ENCODE measurements at places on chromosomes 11 and 22. TPM values are rescaled to one million over a fixed set of nuclear protein-coding genes. Genes with fewer than 3 reads are reported as not detected.

- peak within 1 kb of the TSS; percentile 60 for H3K27ac ChIP-seq
- no peaks in the 10 kb centered on the region for H3K36me3 ChIP-seq
- no peaks in the 10 kb centered on the region for H3K4me1 ChIP-seq
- H3K4me3 ChIP-seq, result peak within 1 kb of the TSS; percentile 63
- DNase-seq, result peak; percentile 38
Measured at GRCh38 chr22:30694640-30695350, at the start of gene OSBP2. TSS of gene OSBP2 (plus strand) at chr22:30694874. CDS start at chr22:30694910, 36 bp downstream.

GRCh38 chr11:125935618-125936199 lies 10.1 kb upstream of the VSIG10L2 start:
- no peak for DNase-seq
- H3K27me3 ChIP-seq, result peaks cover 9% of the 10 kb centered on the region
- no peak overlapping the region for H3K27ac ChIP-seq
- no peaks in the 10 kb centered on the region for H3K36me3 ChIP-seq
- no peak overlapping the region for H3K4me3 ChIP-seq

- no peaks in the 10 kb centered on the region for H3K36me3 ChIP-seq
- H3K27me3 ChIP-seq, result peaks cover 3% of the 10 kb centered on the region
- peak within 1 kb of the TSS; percentile 34 for H3K27ac ChIP-seq
- peaks cover 46% of the 10 kb centered on the region for H3K4me1 ChIP-seq
- no peak for DNase-seq
Measured at GRCh38 chr22:30245985-30246813, at the start of gene LIF. TSS of gene LIF (minus strand) at chr22:30246759. CDS start at chr22:30246695, 64 bp downstream.

GRCh38 chr11:13761716-13762115 lies 93.2 kb downstream of the FAR1 start:
- H3K4me1 ChIP-seq, result no peaks in the 10 kb centered on the region
- H3K27me3 ChIP-seq, result no peaks in the 10 kb centered on the region
- no peak for DNase-seq
- no peak overlapping the region for H3K4me3 ChIP-seq
- H3K27ac ChIP-seq, result no peak overlapping the region

GRCh38 chr22:20319041-20319744 lies 667 bp downstream of the DGCR6L start:
- H3K4me1 ChIP-seq, result peaks cover 28% of the 10 kb centered on the region
- H3K4me3 ChIP-seq, result peak overlapping the region; percentile 89

DNA sequence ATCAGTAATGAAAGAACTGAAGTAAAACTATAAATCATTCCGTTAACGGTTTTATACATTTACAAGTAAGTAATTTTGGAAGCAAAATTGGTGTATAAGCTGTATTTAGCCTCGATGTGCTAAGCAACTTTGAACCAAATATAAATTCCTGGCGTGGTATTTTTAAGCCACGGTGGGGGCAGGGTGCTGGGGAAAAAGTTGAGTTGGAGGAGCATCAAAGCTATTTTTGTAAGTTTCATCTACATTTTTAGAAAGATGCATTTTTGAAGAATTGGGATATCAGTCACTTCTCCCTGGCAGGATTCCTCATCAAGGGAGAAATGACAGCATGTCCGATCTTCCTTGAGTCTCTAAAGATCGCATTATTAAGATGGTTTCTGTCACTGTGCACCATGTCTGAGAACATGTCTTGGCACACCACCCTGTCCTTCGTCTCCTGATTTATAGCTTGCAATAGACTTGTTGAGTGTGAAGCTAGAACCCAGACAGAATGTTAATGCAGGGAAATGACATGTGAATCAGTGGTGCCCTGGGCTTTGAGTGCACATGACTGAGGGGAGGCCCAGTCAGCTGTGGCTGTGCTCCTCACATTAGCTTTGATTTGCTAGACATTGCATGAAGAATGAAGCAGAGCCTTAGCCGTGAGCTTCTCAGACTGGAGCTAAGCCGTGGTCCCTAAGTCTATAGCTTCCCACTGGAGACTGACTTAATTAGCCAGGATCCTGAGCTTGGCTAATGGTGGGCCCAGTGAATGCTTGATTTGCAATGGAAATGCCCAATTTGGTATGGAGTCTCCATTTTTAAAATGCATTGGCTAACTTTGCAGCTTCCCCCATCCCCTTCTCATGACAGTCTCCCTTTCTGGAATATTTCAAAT lies 127.0 kb downstream of the COMMD9 start:
- no peak overlapping the region for H3K4me3 ChIP-seq
- H3K36me3 ChIP-seq, result no peaks in the 10 kb centered on the region
- no peak for DNase-seq
- no peak overlapping the region for H3K27ac ChIP-seq
- H3K4me1 ChIP-seq, result peaks cover 30% of the 10 kb centered on the region

DNA sequence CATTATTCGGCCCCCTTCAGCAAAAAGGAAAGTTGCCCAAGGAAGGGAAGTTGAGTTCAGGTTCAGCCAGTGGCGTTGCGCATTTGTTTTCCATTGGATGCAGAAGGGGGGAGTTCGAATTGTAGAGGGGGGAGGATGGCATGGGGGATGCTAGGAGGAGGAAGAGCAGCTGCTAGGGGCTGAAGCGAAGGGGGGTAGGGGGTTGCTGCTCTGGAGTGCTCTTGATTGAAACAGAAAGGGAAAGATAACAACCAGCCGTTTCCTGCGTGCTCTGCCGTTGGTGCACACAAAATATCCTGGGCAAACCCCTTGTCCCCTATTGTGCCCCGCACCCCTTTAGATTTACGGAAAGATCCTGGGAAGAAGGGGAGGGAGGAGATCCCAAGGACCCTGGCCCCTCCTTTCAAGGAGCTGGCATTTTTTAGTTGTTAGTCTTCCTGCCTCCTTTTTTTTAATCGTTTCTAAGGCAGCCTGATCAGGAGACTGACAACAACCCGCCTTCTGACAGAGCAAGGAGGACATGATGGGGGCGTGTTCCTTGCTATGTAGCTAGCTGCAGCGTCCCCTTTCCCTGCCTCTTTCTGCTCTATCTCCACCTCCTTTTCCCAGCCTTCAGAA lies 2.1 kb downstream of the KMT2A start:
- H3K4me3 ChIP-seq, result peak overlapping the region; percentile 98
- H3K27me3 ChIP-seq, result no peaks in the 10 kb centered on the region
- peaks cover 71% of the 10 kb centered on the region for H3K4me1 ChIP-seq
- peak; percentile 17 for DNase-seq
- peak overlapping the region; percentile 94 for H3K27ac ChIP-seq

GRCh38 chr22:48310289-48310688 lies 1517.4 kb downstream of the BRD1 start:
- peaks cover 17% of the 10 kb centered on the region for H3K27me3 ChIP-seq
- H3K36me3 ChIP-seq, result no peaks in the 10 kb centered on the region
- H3K27ac ChIP-seq, result no peak overlapping the region
- DNase-seq, result no peak
- H3K4me3 ChIP-seq, result no peak overlapping the region

- DNase-seq, result no peak
- no peak overlapping the region for H3K4me3 ChIP-seq
- no peaks in the 10 kb centered on the region for H3K36me3 ChIP-seq
Measured at GRCh38 chr11:92762121-92762540, 207.3 kb upstream of the MTNR1B start.

GRCh38 chr11:4482445-4482844 lies at the start of gene OR52K1:
TSS of gene OR52K1 (plus strand) at chr11:4482646. CDS start at chr11:4488901, 6,255 bp downstream.
- no peaks in the 10 kb centered on the region for H3K36me3 ChIP-seq
- no peaks in the 10 kb centered on the region for H3K27me3 ChIP-seq

GRCh38 chr11:133778161-133778560 lies 67.2 kb downstream of the SPATA19 start:
- H3K4me1 ChIP-seq, result no peaks in the 10 kb centered on the region
- H3K27ac ChIP-seq, result no peak overlapping the region
- H3K4me3 ChIP-seq, result no peak overlapping the region
- peaks cover 28% of the 10 kb centered on the region for H3K27me3 ChIP-seq

DNA sequence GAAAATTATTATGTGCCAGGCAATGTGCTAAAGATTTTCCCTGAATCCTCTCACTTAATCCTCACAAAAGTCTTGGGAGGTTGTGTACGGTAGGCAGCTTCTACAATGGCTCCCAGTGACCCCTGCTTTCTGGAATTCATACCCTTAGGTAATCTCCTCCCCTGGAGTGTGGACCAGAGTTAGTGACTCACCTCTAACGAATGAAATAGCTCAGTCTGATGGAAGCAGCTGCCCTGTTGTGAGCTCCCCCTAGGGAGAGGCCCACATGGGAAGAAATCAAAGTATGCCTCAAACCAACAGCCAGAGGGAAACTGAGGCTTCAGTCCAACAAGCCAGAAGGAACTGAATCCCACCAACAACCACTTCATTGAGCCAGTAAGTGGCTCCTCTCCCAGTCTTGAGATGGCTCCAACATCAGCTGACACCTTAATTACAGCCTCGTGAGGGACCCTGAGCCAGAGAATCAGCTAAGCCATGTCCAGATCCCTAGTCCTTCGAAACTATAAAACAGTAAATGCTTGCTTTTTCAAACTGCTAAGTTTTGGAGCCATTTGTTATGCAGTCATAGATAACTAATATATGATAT lies 98.9 kb upstream of the ISX start:
- DNase-seq, result no peak
- H3K27ac ChIP-seq, result no peak overlapping the region
- no peak overlapping the region for H3K4me3 ChIP-seq
- no peaks in the 10 kb centered on the region for H3K36me3 ChIP-seq
- H3K27me3 ChIP-seq, result no peaks in the 10 kb centered on the region

DNA sequence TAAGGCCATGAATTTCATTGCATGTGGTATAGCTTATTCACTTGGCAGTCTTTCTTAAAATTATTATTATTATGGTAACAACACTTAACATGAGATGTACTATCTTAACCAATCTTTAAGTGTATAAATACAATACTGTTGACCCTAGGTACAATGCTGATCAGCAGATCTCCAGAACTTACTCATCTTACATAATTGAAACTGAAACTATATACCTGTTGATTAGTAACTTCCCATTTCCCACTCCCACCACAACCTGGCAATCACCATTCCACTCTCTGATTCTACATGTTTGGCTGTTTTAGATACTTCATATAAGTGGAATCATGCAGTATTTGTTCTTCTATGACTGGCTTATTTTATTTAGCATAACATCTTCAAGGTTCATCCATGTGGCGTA lies 150.2 kb upstream of the POU2AF2 start:
- H3K4me1 ChIP-seq, result no peaks in the 10 kb centered on the region
- no peak overlapping the region for H3K4me3 ChIP-seq
- H3K27ac ChIP-seq, result no peak overlapping the region
- DNase-seq, result no peak
- no peaks in the 10 kb centered on the region for H3K27me3 ChIP-seq

GRCh38 chr11:126232683-126233082 lies 21.1 kb downstream of the FAM118B start:
- H3K4me1 ChIP-seq, result peaks cover 29% of the 10 kb centered on the region
- H3K4me3 ChIP-seq, result no peak overlapping the region
- H3K27ac ChIP-seq, result peak overlapping the region; percentile 36
- H3K36me3 ChIP-seq, result peaks cover 19% of the 10 kb centered on the region
- no peak for DNase-seq

- no peak for DNase-seq
- H3K4me1 ChIP-seq, result peaks cover 11% of the 10 kb centered on the region
- no peaks in the 10 kb centered on the region for H3K27me3 ChIP-seq
- H3K4me3 ChIP-seq, result no peak overlapping the region
- H3K27ac ChIP-seq, result no peak overlapping the region
- H3K36me3 ChIP-seq, result no peaks in the 10 kb centered on the region
Measured at GRCh38 chr22:37734964-37735451, 38.2 kb downstream of the TRIOBP start.

- H3K27me3 ChIP-seq, result no peaks in the 10 kb centered on the region
- peaks cover 23% of the 10 kb centered on the region for H3K4me1 ChIP-seq
- peak overlapping the region; percentile 78 for H3K27ac ChIP-seq
- H3K4me3 ChIP-seq, result no peak overlapping the region
Measured at GRCh38 chr11:11961399-11962028, 46.9 kb downstream of the DKK3 start.

DNA sequence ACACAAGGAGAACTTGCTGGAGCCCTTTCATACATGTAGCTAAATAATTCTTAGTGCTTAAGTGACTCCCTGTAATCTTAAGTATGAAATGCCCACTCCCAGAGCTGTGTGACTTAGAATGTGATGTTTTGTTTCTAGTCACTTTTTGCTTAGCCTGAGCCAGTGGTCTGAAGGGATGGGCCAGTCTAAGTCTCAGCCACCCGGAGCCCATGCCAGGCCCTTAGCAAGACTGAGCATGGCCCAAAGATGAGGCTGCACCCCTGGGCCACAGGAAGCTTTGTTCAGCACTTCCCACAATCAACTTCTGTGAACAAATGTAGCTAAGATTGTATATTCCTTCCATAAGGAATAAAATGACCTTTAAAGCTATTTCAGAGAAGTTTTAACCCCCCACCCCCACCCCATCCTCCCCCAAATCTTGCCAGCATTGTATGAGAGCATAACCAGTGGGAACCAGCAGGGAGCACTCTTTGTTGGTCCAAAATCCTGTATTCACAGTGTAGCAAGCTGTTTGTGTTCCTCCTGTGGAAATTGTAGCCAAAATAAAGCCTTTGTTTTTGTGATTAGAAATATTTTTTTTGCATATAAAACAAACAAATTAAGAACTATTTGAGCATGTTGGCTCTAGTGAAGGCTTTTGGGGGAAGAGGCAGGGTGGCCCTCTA lies 73.8 kb upstream of the GAL start:
- no peaks in the 10 kb centered on the region for H3K36me3 ChIP-seq
- no peaks in the 10 kb centered on the region for H3K27me3 ChIP-seq
- DNase-seq, result no peak
- no peak overlapping the region for H3K4me3 ChIP-seq

GRCh38 chr22:27551402-27551801 lies 250.2 kb downstream of the MN1 start:
- no peak overlapping the region for H3K4me3 ChIP-seq
- no peaks in the 10 kb centered on the region for H3K4me1 ChIP-seq
- H3K27ac ChIP-seq, result no peak overlapping the region
- no peaks in the 10 kb centered on the region for H3K36me3 ChIP-seq
- no peaks in the 10 kb centered on the region for H3K27me3 ChIP-seq

- no peak for DNase-seq
- H3K27me3 ChIP-seq, result no peaks in the 10 kb centered on the region
- no peaks in the 10 kb centered on the region for H3K4me1 ChIP-seq
- no peaks in the 10 kb centered on the region for H3K36me3 ChIP-seq
- H3K4me3 ChIP-seq, result no peak overlapping the region
Measured at GRCh38 chr11:26937386-26937785, 56.5 kb upstream of the FIBIN start.

Gene LARGE1
- polyA plus RNA-seq, result 33.7 TPM

Gene TEX12
- polyA plus RNA-seq, result 0.06 TPM

Gene GAB2
- 7.0 TPM for polyA plus RNA-seq

Gene CDC42EP1
- polyA plus RNA-seq, result 19.7 TPM

Gene OR5AP2
- not detected for polyA plus RNA-seq

Gene RHBDD3
- polyA plus RNA-seq, result 17.3 TPM

Gene PHF21B
- polyA plus RNA-seq, result 0.73 TPM

Gene KLHL35
- polyA plus RNA-seq, result 0.64 TPM

Gene OSBP2
- polyA plus RNA-seq, result 0.84 TPM

Gene POTEH
- polyA plus RNA-seq, result not detected

Gene TMEM134
- polyA plus RNA-seq, result 78.0 TPM

Gene MS4A6E
- not detected for polyA plus RNA-seq

Gene FGF3
- polyA plus RNA-seq, result not detected

Gene C11orf86
- polyA plus RNA-seq, result not detected

Gene PDE3B
- polyA plus RNA-seq, result 3.7 TPM
